ENCODE measurements at places on chromosomes 1 and 21.

- DNase-seq, result no peak
These were observed 59.7 kb downstream of the NTPCR start for GRCh38 chr1:233010146-233010545.

DNA sequence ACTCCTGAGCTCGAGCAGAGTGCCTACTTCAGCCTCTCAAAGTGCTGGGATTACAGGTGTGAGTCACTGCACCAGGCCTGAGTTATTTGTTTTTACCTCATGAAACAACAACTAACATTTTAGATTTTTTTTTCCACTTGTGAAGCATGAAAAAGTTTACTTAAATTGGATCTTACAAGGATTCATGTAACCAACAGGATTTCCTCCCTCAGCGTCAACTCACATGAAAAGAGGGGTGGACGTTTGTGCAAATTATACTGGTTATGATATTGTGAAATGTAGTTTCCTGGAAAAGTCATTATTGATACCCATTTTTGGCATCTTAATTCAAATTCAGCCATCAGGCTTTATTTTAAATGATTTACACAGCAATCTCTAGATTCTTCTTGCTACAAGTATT is 6.5 kb downstream of the CNST start:
- DNase-seq, result no peak

DNA sequence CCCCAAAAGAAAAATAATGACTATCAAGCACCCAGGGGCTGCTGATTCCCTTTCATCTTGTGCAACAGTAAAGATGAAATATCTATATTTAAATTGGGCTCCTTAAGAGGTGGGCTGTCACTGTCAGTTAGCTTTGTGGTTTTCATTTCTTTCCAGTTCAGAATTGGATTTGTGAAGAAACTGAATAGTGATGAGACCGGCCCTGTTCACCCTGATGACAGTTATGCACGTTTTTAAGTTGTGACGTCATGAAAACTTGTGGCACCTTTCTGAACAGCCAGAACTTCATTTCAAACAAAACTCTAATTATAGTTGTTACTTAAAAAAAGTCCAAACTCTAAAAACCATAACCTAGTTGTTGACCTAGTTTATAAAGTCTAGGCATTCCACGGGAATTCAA is 125.9 kb downstream of the RUNX1 start:
- DNase-seq, result no peak

- DNase-seq, result no peak
These were observed 145.6 kb downstream of the MRPL39 start for GRCh38 chr21:25461725-25462124.

DNA sequence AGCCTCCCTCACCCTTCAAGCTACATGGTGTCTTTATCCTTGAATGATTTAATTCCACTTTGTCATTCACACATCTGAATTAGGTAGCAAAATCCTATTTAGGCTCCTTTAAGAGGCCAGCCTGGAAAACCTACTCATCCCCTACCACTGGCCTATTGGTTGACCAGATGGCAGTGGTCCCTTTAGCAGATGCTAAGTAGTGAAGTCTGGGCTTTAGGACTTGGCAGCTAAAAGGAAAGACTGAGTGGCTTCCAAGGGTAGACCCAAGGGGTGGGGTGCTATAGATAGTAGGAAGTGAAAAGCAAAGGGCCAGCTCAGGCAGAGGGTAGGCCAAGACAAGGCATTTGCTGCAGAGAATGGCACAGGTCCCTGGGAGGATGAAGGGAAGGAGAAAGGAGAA is 46.6 kb downstream of the KCNJ6 start:
- peak; percentile 13 for DNase-seq

DNA sequence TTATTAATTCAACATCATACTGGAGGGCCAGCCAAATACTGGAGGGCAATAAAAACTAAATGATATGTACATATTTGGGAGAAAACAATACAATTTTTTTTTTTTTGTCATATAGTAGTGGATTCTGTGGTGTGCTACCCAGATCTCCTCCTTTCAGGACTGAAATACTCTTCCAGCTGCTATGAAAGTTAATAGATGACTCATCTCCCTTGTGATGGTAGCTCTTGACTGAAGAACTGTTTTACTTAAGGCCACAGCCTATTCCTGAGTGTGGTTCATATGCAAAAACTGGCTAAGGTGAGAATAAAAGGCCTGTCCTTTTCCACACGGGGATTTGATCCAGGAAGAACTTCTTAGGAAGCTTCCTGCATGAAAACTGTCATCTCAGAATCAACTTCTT is 307.9 kb downstream of the HLX start:
- no peak for DNase-seq
